Immature natural killer cell (primary cell): ENCODE measurements at places on chromosomes 6 and 20. TPM values are rescaled to one million over a fixed set of nuclear protein-coding genes. Genes with fewer than 3 reads are reported as not detected.
A peak's percentile ranks its signal among the peaks of the same experiment; 100 is the strongest.

GRCh38 chr20:15195378-15195777 is 858.0 kb upstream of the FLRT3 start:
- H3K4me3 ChIP-seq, result no peak overlapping the region
- no peaks in the 10 kb centered on the region for H3K4me1 ChIP-seq
- H3K27me3 ChIP-seq, result peaks cover 1% of the 10 kb centered on the region
- DNase-seq, result no peak
- no peak overlapping the region for H3K27ac ChIP-seq

- no peak overlapping the region for H3K4me3 ChIP-seq
- no peaks in the 10 kb centered on the region for H3K36me3 ChIP-seq
- no peak overlapping the region for H3K27ac ChIP-seq
These were observed 105.6 kb upstream of the RNF24 start for GRCh38 chr20:4120921-4121321.

The CCN6 gene
- polyA plus RNA-seq, result not detected

The MYCT1 gene
- polyA plus RNA-seq, result not detected

- peaks cover 18% of the 10 kb centered on the region for H3K27me3 ChIP-seq
- H3K36me3 ChIP-seq, result no peaks in the 10 kb centered on the region
- DNase-seq, result no peak
- no peak overlapping the region for H3K27ac ChIP-seq
- H3K4me1 ChIP-seq, result peaks cover 10% of the 10 kb centered on the region
These were observed 2.7 kb downstream of the SGK1 start for GRCh38 chr6:134315189-134315588.

The SIGLEC1 gene
- polyA plus RNA-seq, result 0.13 TPM

DNA sequence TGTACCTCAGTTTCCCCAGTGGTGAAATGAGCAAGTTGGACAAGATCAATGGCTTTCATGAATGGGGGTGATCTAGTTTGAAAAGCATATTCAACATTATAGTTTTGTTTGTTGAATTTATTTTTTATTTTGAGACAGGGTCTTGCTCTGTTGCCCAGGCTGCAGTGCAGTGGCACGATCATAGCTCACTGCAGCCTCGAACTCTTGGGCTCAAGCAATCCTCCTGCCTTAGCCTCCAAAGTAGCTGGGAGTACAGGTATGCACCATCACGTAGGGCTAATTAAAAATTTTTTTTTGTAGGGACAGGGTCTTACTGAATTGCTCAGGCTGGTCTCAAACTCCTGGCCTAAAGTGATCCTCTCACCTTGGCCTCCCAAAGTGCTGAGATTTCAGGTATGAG is 63.4 kb downstream of the CNBD2 start:
- H3K36me3 ChIP-seq, result no peaks in the 10 kb centered on the region
- no peaks in the 10 kb centered on the region for H3K4me1 ChIP-seq
- no peak overlapping the region for H3K27ac ChIP-seq
- no peak overlapping the region for H3K4me3 ChIP-seq

The CLPSL2 gene
- not detected for polyA plus RNA-seq

- peak within 1 kb of the TSS; percentile 46 for H3K4me3 ChIP-seq
- H3K4me1 ChIP-seq, result peaks cover 19% of the 10 kb centered on the region
- no peak for DNase-seq
- H3K36me3 ChIP-seq, result no peaks in the 10 kb centered on the region
These were observed at the start of gene NKX2-2 for GRCh38 chr20:21513881-21514540. TSS of gene NKX2-2 (minus strand) at chr20:21514064. CDS start at chr20:21513669, 395 bp downstream.

DNA sequence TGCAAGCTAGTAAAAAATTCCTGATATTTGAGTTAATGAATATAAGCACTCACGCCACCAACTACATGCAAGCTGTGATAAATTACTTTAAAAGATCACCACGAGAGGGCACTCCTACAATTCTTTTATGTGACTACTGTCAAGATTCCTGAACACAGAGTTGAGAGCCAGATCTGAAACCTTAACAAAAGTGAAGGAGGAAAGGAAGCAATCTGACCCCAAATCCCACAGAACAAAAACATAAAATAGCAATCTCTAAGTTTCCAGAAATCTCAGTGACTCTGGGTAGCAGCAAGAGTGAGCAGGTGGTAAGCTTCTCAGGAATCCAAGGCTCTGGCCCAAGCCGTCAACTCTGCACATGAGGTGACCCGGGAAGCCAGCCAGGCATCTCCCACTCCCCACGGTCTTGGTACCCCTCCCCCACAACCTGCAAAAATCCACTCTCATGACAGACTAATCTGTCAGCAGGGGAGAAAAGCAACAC is 55.1 kb downstream of the STAU1 start:
- no peaks in the 10 kb centered on the region for H3K27me3 ChIP-seq
- peaks cover 20% of the 10 kb centered on the region for H3K4me1 ChIP-seq
- peak; percentile 52 for DNase-seq
- peaks cover 19% of the 10 kb centered on the region for H3K36me3 ChIP-seq
- H3K27ac ChIP-seq, result peak overlapping the region; percentile 69

GRCh38 chr20:51366155-51366886 is 176.2 kb downstream of the NFATC2 start:
- peaks cover 6% of the 10 kb centered on the region for H3K4me1 ChIP-seq
- peaks cover 24% of the 10 kb centered on the region for H3K36me3 ChIP-seq
- no peaks in the 10 kb centered on the region for H3K27me3 ChIP-seq
- H3K27ac ChIP-seq, result no peak overlapping the region
- H3K4me3 ChIP-seq, result no peak overlapping the region

DNA sequence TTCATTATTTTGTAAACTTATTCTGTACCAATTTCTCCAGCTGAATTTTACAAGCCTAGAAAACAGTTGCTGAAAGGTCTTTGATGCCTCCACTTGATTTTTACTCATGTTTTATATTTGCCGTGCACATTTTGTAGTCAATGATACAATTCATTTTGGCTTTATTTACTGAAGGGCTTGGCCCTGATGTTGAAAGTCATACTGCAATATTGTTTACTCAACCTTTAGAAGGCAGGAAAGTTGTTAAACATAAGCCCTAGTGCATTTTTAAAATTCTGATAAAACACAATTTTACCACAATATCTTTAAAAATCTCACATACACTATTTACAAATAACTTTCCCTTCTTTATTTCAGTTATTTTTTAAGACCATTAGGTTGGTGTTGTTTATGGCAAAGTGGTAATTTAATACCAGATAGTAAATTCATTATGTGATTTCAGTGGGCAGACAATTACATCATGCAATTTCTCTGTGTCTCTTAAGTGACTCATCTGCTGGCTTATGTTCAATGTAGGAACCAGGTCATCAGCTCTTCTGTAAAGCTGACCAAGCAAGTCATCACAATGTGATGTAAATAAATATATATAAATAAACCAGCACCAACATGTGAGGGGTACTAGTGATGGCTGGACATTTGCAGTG is 121.1 kb upstream of the SLC35B3 start:
- H3K4me1 ChIP-seq, result no peaks in the 10 kb centered on the region
- peaks cover 2% of the 10 kb centered on the region for H3K27me3 ChIP-seq
- no peak overlapping the region for H3K4me3 ChIP-seq
- H3K27ac ChIP-seq, result no peak overlapping the region
- H3K36me3 ChIP-seq, result no peaks in the 10 kb centered on the region

DNA sequence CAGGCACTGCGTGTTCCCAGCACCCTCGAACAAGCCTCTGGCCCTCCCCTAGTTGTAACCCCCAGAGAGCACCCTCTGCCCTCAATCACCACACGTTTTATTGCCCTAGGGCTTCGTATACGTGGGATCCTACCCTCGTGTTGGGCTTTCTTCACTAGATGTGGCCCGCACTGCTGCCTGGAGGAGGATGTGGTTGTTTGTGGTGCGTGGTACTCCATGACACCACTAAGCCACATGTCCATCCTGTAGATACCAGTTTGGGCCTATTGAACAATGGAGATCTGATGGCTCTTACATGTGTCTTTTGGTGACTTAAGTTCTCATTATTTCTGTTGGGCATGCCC is 17.0 kb downstream of the SLC2A4RG start:
- peaks cover 3% of the 10 kb centered on the region for H3K27me3 ChIP-seq
- peak; percentile 22 for DNase-seq
- H3K36me3 ChIP-seq, result no peaks in the 10 kb centered on the region
- H3K4me3 ChIP-seq, result no peak overlapping the region

GRCh38 chr6:153301602-153302001 is 170.5 kb upstream of the RGS17 start:
- peaks cover 2% of the 10 kb centered on the region for H3K27me3 ChIP-seq
- H3K4me3 ChIP-seq, result no peak overlapping the region
- no peak overlapping the region for H3K27ac ChIP-seq
- no peak for DNase-seq

The HUS1B gene
- 1.6 TPM for polyA plus RNA-seq

DNA sequence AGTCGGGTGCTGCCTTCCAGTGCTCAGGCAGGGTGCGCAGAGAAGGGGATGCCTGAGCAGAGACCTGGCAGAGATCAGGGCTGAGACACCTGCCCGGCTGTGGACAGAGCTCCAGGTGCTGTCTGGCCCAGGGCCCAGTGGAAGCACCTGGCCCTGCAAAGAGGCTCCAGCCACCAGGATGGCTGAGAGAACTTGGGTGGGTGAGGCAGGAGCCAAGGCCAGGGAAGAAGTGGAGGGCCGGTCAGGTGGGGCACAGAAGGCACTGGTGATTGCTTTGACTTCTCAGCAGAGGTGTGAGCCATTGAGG is 31.2 kb downstream of the PNLDC1 start:
- H3K36me3 ChIP-seq, result no peaks in the 10 kb centered on the region
- H3K27ac ChIP-seq, result no peak overlapping the region
- no peak for DNase-seq
- no peaks in the 10 kb centered on the region for H3K4me1 ChIP-seq
- H3K4me3 ChIP-seq, result no peak overlapping the region

The ZSCAN23 gene
- polyA plus RNA-seq, result not detected

The MYL9 gene
- 0.48 TPM for polyA plus RNA-seq

GRCh38 chr20:16243470-16243869 is 329.8 kb downstream of the KIF16B start:
- H3K36me3 ChIP-seq, result no peaks in the 10 kb centered on the region
- H3K27ac ChIP-seq, result no peak overlapping the region
- H3K4me1 ChIP-seq, result no peaks in the 10 kb centered on the region

The RIMS4 gene
- polyA plus RNA-seq, result not detected

The CNPY3 gene
- polyA plus RNA-seq, result 129 TPM

DNA sequence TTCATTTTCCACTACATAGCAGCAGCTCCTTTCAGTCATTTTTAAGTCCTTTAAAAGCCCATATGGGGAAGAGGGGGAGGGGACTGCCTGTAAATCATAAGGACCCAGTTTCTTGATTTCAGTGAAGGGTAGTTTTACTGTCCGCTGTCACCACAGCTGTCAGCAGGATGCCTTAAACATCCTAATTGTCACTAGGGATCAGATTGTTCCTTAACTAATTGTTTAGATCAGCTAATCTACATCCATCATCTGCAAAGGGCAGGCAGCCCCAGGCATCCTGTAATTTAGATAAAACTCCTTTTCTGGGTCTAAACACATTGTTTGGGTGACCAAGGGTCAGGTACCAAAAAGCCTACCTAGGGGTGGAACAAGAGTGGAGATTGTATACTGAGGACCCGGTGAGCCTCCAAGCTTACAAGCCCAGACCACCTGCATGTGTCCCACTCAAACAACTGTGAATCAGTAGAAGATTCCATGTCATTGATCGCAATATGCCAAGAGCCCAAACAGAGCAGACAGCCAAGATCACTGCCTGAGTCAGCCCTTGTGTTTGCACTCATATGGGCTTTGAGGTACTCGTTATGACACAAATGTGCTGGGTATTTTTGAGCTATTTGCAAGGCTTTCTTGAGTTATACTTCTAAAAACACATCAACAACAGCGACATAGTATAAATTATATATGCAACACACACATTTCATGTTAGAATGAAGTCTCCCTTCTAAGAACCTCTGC is 198.7 kb upstream of the CEP162 start:
- H3K27me3 ChIP-seq, result peaks cover 7% of the 10 kb centered on the region
- no peaks in the 10 kb centered on the region for H3K4me1 ChIP-seq
- H3K27ac ChIP-seq, result no peak overlapping the region
- H3K4me3 ChIP-seq, result no peak overlapping the region

GRCh38 chr20:23242104-23242503 is 108.5 kb upstream of the NXT1 start:
- no peaks in the 10 kb centered on the region for H3K36me3 ChIP-seq
- H3K4me1 ChIP-seq, result no peaks in the 10 kb centered on the region
- H3K4me3 ChIP-seq, result no peak overlapping the region
- no peak for DNase-seq

DNA sequence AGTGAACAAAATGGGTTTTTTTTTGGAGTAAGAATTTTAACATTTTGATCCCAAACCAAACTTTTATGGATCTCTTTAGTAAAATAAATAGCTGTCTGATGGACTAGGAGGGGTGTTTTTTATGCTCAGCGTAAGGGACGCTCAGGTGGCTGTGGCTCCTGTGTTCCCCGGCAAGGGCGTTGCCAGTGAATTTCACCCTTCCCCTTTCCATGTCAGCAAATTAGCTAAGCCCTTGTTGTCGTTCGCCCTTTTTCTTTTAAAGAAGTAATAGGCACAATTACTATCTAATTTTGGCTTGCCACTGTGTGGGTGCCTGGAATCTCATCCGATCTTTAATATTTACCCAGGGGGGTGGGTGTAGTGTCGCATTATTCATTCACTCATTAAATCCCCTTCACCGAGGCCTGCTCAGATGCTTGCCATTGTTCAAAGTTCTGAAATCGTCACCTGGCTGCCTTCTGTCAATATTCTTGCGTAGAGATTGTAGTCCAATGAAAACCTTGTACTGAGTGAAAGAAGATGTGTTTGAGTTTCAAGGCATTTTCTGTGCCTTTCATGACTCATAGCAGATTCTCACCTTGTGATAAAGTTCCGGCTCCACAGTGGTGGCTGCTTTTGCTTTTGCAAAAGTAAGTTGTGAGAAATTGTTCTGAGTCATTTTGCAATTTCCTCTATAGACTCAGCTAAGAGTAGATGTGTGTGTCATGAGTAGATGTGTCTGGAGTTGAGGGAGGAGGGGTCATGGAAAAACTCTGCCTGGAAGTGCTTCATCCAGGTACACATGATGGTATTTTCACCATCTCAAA is 40.0 kb upstream of the CLDN20 start:
- peaks cover 2% of the 10 kb centered on the region for H3K27me3 ChIP-seq
- peak overlapping the region; percentile 88 for H3K27ac ChIP-seq
- DNase-seq, result no peak
- H3K4me3 ChIP-seq, result peak overlapping the region; percentile 75

GRCh38 chr6:135008072-135008940 is 46.3 kb downstream of the HBS1L start:
- no peak overlapping the region for H3K27ac ChIP-seq
- peaks cover 2% of the 10 kb centered on the region for H3K4me1 ChIP-seq
- DNase-seq, result no peak
- no peak overlapping the region for H3K4me3 ChIP-seq

- H3K27ac ChIP-seq, result no peak overlapping the region
- no peak overlapping the region for H3K4me3 ChIP-seq
- no peaks in the 10 kb centered on the region for H3K36me3 ChIP-seq
- peaks cover 30% of the 10 kb centered on the region for H3K27me3 ChIP-seq
- DNase-seq, result no peak
These were observed 148.3 kb downstream of the GPX5 start for GRCh38 chr6:28673787-28674671.

DNA sequence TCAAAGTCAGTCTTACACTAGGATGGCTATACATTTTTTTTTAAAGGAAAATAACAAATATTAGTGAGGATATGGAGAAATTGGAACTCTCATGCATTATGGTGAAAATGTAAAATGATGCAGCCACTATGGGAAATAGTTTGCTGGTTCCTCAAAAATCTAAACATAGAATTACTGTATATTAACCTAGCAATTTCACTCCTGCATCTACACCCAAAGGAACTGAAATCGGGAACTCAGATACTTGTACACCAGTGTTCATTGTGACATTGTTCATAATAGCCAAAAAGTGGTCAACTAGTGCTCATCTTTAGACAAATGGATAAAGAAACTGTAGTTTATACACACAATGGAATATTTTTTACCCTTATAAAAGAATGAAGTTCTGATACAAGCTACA is 110.7 kb downstream of the UTRN start:
- peaks cover 86% of the 10 kb centered on the region for H3K4me1 ChIP-seq
- H3K36me3 ChIP-seq, result peaks cover 23% of the 10 kb centered on the region
- DNase-seq, result no peak
- peak overlapping the region; percentile 65 for H3K27ac ChIP-seq
- no peaks in the 10 kb centered on the region for H3K27me3 ChIP-seq
- no peak overlapping the region for H3K4me3 ChIP-seq
